ENCODE measurements at places on chromosomes 1 and 21.

GRCh38 chr1:88801575-88802208, 89.7 kb downstream of the GTF2B start:
- DNase-seq: no peak

DNA sequence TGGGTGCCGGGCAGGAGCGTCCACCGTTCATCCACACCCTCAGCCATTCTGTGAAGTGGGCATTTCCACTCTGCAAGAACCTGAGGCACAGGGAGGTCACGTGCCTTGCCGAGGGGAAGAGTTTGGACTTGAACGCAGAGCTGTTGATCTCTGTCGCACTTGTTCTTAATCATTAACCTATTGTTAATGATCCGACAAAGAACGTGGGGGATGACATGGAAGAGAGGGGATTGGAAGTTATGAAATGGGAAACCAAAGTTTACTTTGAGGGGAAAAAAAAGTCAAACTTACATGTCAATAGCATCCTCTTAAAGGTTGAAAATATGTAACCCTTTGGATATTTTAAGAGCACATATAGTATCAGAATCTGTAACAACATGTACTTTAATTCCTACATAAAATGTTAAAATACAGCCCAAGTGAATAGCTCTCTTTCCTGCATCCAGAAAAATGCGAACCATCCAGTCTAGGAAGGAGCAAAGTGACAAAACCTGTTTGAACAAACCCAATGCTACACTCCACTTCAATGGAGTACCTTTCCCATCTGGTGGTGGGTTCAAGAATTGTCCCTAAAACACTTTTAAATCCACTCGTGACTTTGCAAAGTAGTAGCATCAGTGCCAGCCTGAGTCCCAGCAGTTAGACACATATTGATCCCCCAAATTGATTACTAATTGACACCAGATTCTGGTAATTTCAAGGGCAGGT, 75.5 kb downstream of the SETD4 start:
- DNase-seq: no peak

GRCh38 chr1:171597203-171597602, 24.8 kb upstream of the MYOCOS start:
- no peak for DNase-seq

DNA sequence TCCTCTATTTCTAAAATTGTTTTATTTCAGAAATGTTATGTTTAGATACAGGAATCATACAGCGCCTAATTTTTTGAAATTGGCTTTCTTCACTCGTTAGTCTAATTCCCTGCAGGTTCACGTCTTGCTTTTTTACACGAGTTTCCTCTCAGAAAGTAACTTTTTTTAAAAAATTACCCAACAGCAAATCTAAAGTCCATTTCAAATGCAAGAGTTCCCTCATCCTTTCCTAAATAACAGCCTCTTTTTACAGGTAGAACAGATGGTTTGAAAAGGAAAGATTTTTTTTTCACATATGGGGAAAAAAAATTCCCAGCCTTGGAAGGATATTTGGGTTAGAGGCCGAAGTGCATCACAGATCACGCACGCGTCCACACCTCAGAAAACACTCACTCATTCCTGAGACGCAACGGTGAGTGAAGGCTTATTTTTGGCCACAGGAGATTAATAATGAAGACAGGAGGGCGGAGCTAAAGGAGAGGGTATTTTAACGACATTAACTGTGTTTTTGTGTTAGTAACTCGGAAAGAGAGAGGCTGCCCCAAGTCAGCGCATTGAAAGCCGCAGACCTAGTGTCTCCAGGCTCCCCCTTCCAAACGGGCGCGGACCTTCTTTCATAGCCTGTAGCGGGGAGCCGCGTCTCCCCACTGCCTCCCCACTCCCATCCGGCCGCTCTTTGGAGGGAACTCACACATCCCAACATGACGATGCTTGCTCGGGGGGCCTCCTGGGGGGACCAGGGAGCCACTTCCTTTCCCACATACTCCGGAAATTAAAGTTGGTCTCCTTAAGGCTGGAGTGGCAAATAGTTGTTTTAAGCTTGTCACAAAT, 969 bp upstream of the RIPK4 start:
- DNase-seq: no peak

DNA sequence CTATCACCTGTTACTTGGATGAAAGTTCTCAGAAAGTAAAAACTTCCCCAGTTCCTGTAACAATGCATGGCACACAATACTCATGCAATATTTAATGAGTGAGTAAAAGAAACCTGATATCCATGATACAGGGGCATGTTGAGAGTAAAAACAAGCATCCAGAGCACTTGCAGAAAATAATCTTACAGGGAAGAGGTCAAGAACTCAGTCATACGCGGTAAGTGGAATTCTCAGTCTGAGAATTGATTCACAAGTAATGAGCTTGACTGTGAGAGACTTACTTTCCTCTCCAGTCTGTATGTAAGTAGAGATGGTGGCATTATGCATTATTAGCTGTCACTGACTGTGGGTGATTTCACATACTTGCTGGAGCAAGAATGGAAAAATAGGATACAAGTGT, 976.9 kb downstream of the BRINP3 start:
- no peak for DNase-seq

DNA sequence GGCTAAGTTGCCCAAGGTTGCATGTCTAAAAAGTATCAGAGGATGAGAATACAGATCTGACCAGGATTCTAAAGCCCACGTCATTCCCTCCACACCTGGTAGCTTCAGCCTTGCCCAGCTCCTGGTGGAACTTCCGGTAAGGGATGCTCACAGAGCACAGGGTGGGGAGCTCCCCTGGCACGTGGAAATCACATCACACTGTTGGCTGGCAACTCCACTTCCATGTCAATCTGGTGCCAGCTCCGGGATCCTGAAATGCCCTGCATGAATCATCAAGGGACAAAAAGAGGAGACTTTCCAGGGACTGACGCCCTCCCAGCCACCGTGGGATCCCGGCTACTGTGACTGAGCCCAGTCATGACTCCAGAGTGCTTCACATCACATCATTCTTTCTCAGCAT, 12.4 kb upstream of the BCAR3 start:
- no peak for DNase-seq

GRCh38 chr1:214547747-214548146, 3.7 kb downstream of the PTPN14 start:
- DNase-seq: no peak

- no peak for DNase-seq
Measured at GRCh38 chr1:2643414-2644077, 10.7 kb upstream of the MMEL1 start.

DNA sequence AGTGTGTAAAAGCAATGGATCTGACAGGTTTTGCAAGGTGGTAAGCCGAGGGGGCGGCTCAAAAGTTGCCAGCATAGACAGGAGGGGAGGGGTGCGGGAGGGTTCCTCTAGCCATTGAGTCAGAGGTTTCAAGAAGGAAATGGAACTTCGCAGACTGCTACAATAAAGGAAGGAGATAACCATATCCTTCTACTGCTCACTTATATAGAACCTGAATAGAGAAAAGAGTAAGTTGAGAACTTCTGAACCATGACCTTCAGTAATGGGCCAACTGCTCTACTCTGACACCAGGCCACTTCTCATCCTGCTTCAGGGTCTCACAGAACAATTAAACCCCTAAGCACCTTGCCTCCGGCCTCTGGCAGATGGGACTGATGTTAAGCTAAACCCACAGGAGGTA, 26.3 kb upstream of the BCAR3 start:
- no peak for DNase-seq

Measured in CD4-positive, alpha-beta T cell treated with Interleukin-12 subunit alpha and Interleukin-12 subunit beta, for 1 hour (primary cell).